Activated T-helper 1 cell treated with anti-CD3 and anti-CD28 coated beads, Interleukin-12 subunit alpha, Interleukin-12 subunit beta, Interleukin-2, Interleukin-4 antibody, amounts not matched to agents 30 ng/mL and 10 ng/mL and 1 ng/mL, durations not matched to agents 14 hours and 24 hours and 36 hours (primary cell): ENCODE measurements at places on chromosomes 3 and 15. TPM values are rescaled to one million over a fixed set of nuclear protein-coding genes. Genes with fewer than 3 reads are reported as not detected.

DNA sequence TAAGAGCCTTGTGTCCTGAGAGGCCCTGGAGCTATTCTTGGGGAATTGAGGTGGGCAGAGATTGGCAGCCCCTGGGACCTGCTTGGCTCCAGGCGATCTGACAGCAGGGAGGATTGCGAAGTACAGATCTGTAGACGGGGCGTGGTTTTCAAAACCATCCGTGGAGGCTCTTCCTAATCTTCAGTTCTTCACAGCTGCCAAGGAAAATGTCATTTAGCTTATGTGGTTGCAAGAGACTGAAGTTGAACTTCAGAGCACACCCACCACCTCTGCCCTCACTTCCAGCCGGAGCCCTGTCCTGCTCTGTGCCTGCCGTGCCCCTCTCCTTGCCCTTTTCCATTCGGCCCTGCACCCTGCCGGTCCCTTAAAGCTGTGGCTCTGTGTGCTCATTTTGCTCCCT, 12.9 kb downstream of the NISCH start:
- H3K27me3 ChIP-seq, result no peaks in the 10 kb centered on the region
- no peak overlapping the region for H3K4me3 ChIP-seq
- peaks cover 13% of the 10 kb centered on the region for H3K36me3 ChIP-seq
- H3K4me1 ChIP-seq, result peaks cover under 1% of the 10 kb centered on the region
- no peak overlapping the region for H3K27ac ChIP-seq
- DNase-seq, result no peak

- peaks cover 3% of the 10 kb centered on the region for H3K27me3 ChIP-seq
- H3K4me3 ChIP-seq, result peak overlapping the region; percentile 47
- peaks cover 49% of the 10 kb centered on the region for H3K4me1 ChIP-seq
- no peak for DNase-seq
- H3K36me3 ChIP-seq, result no peaks in the 10 kb centered on the region
Measured at GRCh38 chr3:195555110-195555509, 12.0 kb upstream of the PPP1R2 start.

- H3K4me3 ChIP-seq, result no peak overlapping the region
- peaks cover 2% of the 10 kb centered on the region for H3K27me3 ChIP-seq
- no peak overlapping the region for H3K27ac ChIP-seq
- DNase-seq, result no peak
- H3K36me3 ChIP-seq, result no peaks in the 10 kb centered on the region
Measured at GRCh38 chr15:29756358-29757267, 65.7 kb downstream of the TJP1 start.

DNA sequence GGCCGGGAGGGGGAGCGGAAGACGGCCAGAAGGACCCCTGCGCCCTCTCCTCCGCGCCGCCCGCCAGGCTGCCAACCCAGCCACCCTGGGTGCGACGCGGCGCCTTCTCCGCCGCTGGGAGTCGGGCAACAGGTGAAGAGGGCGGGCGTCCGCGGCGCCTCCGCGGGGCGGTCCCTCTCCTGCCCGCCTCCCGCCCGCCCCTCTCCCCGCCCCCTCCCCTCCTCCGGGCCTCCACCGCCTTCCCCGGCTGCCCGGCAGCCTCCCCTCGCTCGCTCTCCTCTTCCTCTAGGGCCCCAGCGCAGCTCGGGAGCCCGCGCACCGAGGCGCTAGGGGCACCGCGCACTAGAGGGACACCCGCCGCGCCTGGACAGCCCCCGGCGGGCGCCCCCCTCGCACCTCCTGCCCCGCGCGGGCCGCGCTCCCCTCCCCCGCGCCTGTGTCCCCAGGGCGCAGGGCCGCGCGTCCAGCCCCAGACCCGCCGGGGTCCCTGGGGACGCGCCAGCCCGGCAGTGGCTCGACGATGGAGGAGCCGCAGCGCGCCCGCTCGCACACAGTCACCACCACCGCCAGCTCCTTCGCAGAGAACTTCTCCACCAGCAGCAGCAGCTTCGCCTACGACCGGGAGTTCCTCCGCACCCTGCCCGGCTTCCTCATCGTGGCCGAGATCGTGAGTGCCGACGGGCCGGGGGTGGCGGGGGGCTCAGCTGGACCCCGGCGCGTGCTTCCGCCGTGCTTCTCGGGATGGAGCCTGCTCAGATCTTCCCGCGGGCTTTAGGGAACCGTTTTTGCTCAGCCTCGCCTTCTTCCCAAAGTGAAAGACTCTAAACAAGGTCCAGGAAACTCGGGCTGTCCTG, at the start of gene CMTM8:
TSS of gene CMTM8 (plus strand) at position 228 of the 854 bp plus-strand sequence. CDS start at position 521, 293 bp downstream.
- H3K27ac ChIP-seq, result peak within 1 kb of the TSS; percentile 53
- H3K27me3 ChIP-seq, result peaks cover 31% of the 10 kb centered on the region
- DNase-seq, result peak; percentile 54
- peaks cover 6% of the 10 kb centered on the region for H3K36me3 ChIP-seq
- H3K4me1 ChIP-seq, result peaks cover 25% of the 10 kb centered on the region

DNA sequence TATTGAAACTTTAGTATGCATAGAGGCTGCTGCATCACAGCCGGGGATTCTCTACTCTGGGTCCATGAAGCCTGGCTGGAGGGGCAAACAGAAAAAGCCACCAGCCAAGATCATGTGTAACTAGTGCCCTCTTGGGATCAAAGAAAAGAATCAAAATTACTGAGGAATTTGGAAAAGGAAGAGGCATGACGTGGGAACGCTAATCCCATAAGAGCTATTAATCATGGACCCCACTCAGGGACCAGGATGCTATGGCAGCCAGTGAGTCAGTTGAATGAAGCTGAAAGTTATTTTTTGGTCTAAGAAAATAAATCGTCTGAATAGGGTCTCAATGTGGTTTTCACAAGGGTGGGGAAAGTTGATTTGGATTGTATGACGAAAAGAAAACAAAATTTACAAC, 1165.1 kb downstream of the ROBO2 start:
- H3K36me3 ChIP-seq, result no peaks in the 10 kb centered on the region
- no peak overlapping the region for H3K27ac ChIP-seq
- no peak overlapping the region for H3K4me3 ChIP-seq
- no peak for DNase-seq

DNA sequence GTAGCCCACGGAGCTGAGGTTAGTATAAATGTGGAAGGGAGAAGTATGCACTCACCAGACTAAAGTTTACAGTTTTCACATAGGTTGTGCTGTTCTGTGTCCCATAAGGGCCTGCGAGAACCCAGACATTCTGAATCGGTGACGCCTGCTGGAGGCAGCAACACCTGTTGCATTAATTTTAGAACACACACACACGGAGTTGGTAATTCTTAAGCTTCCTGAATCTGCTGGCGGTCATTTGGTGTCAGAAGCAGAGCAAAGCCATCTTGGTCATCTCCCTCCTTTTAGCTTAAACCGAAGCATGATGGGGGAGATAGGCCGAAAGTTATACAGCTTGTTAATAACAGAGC, 41.1 kb upstream of the AP3B2 start:
- H3K36me3 ChIP-seq, result peaks cover 32% of the 10 kb centered on the region
- H3K4me3 ChIP-seq, result peak overlapping the region; percentile 100
- no peak for DNase-seq

GRCh38 chr3:160649596-160649995, 27.4 kb upstream of the ARL14 start:
- H3K27me3 ChIP-seq, result peaks cover 5% of the 10 kb centered on the region
- H3K4me3 ChIP-seq, result no peak overlapping the region
- H3K4me1 ChIP-seq, result no peaks in the 10 kb centered on the region
- H3K36me3 ChIP-seq, result no peaks in the 10 kb centered on the region
- H3K27ac ChIP-seq, result no peak overlapping the region

DNA sequence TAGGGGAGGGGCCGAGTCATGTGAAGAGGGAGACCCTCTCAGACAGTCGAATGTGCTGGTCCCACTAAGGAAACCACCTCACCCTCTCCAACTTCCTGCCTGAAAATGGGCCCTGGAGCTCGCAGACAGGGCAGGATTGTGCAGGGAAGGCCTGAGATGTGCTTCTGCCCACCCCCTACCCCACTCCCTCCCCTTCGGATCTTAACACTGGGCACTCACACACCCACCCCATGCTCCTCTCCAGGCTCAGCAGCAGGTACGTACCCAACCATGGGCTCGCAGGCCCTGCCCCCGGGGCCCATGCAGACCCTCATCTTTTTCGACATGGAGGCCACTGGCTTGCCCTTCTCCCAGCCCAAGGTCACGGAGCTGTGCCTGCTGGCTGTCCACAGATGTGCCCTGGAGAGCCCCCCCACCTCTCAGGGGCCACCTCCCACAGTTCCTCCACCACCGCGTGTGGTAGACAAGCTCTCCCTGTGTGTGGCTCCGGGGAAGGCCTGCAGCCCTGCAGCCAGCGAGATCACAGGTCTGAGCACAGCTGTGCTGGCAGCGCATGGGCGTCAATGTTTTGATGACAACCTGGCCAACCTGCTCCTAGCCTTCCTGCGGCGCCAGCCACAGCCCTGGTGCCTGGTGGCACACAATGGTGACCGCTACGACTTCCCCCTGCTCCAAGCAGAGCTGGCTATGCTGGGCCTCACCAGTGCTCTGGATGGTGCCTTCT, 20.0 kb downstream of the ATRIP start:
- H3K27me3 ChIP-seq, result no peaks in the 10 kb centered on the region
- peaks cover 34% of the 10 kb centered on the region for H3K36me3 ChIP-seq
- H3K27ac ChIP-seq, result peak overlapping the region; percentile 98
- DNase-seq, result no peak

DNA sequence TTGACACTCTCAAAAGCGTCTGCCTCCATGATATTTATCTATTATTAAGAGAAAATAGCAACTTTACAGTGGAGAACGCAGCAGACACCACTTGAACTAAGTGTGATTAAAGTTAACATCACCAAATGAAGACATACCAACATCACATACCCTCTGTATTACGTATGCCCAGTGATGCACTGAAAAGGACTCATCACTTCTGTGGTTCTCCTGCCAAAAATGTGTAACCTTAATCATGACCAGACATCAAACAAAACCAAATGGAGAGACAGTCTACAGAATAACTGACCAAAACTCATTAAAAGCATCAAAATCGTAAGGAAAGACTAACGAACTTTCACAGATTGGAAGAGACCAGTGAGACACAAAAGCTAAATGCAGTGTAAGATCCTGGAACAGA, 103.2 kb downstream of the PPP2R3A start:
- peaks cover 15% of the 10 kb centered on the region for H3K27me3 ChIP-seq
- no peak overlapping the region for H3K27ac ChIP-seq
- peaks cover 6% of the 10 kb centered on the region for H3K4me1 ChIP-seq
- no peaks in the 10 kb centered on the region for H3K36me3 ChIP-seq

DNA sequence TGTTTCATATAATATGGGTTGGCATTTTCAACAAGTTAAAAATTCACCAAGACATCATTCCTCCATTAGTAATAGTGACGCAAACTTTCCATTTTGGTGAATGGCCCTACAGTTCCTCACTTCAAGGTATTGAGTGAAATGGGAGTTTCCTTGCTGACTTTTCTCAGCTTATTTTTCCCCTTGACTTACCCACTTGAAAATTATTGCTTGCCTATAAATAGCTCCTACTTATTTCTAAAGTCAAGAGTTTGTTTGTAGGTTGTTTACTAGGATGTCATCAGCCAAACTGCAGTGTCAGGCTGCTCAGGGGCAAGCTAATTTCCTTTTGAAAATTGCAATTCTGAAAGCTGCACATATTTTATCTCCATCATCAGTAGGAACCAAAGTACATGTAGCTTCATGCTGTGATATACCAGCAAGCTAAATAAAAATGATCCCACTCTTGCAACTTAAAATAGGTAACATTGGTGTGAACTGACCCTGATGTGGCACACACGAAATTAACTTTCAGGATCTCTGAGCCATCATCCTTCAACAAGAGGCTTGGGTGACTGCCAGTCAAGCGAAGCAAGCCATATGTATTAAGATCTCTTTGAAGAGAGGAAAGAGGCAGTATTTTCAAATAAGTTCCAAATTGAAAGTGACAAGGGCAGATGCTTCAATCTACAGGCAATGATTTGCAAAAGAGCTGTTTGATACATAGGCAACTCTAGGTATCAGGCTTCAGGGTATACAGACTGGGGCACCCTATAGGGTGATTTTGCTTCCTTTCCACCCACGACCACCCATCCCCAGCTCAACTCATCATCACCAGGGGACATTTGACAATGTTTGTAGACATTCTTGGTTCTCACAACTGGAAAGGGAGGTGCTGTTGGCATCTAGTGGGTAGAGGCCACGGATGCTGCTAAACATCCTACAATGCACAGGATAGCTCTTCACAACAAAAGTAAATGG, 66.8 kb upstream of the RASGRP1 start:
- no peak for DNase-seq
- no peaks in the 10 kb centered on the region for H3K27me3 ChIP-seq
- peaks cover 8% of the 10 kb centered on the region for H3K36me3 ChIP-seq

DNA sequence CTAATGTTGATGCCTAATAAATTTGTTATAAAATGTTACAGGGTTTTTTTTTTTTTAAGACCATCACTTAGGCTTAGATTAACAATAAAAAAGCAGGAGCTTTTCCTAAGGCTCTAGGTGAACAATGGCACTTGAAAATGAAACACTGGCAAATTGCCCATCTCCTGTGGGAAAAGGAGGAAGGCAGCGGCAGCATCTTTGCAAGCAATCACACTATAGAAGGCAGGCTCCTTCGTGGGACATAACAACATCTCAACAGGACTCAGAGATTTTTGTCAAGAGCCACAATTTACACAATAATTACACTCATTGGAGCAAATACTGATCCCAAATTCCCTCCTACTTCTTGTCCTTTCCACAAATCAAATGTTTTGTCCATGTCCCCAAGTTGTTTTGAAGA, 646.7 kb downstream of the ROBO2 start:
- H3K27me3 ChIP-seq, result no peaks in the 10 kb centered on the region
- no peaks in the 10 kb centered on the region for H3K4me1 ChIP-seq
- no peaks in the 10 kb centered on the region for H3K36me3 ChIP-seq
- H3K27ac ChIP-seq, result no peak overlapping the region

GRCh38 chr15:84883916-84884781, at the start of gene SLC28A1:
Gene SLC28A1, plus strand, starts transcription at chr15:84884662. Its CDS starts 3,099 bp downstream, at chr15:84887761.
- no peak within 1 kb of the TSS for H3K27ac ChIP-seq
- H3K4me3 ChIP-seq, result no peak within 1 kb of the TSS
- DNase-seq, result no peak
- no peaks in the 10 kb centered on the region for H3K27me3 ChIP-seq

- no peak overlapping the region for H3K27ac ChIP-seq
- no peak overlapping the region for H3K4me3 ChIP-seq
- H3K4me1 ChIP-seq, result peaks cover 5% of the 10 kb centered on the region
- no peak for DNase-seq
- no peaks in the 10 kb centered on the region for H3K36me3 ChIP-seq
Measured at GRCh38 chr3:39021465-39022285, 30.1 kb downstream of the SCN11A start.

CCDC54 gene
- total RNA-seq, result not detected in 2 replicates

PAQR9 gene
- total RNA-seq, result not detected in 2 replicates

SEMA6D gene
- not detected in 2 replicates for total RNA-seq

IL16 gene
- 107 and 111 TPM in 2 replicates for total RNA-seq

ALG1L2 gene
- not detected in 2 replicates for total RNA-seq
